ENCODE measurements at places on chromosomes 2 and 18. TPM values are rescaled to one million over a fixed set of nuclear protein-coding genes. Genes with fewer than 3 reads are reported as not detected.

PTRHD1 gene
- total RNA-seq: 42.5 TPM

TMEM247 gene
- not detected for total RNA-seq

INHA gene
- total RNA-seq: not detected

GNLY gene
- not detected for total RNA-seq

CUL3 gene
- 37.3 TPM for total RNA-seq

REG1B gene
- not detected for total RNA-seq

IER3IP1 gene
- 36.2 TPM for total RNA-seq

ZCCHC2 gene
- total RNA-seq: 14.6 TPM

RAD51AP2 gene
- not detected for total RNA-seq

DNA sequence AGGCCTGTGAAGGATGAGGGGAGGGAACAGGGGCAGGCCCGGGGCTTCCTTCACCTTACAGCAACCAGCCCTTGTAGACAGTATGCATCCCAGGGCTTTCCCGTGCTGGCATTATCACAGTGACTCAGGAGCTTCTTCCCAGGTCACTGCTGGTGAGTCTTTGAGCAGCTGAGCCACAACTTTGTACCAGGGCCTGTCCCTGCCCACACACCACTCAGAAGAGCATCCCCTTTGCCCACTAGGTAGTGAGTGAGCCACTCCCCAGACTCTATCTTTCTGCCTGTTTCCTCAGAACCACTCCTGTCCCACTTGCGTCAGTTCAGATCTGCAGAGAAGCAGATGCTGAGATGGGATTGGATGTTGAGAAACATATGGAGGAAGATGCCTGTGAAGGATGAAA lies 69.6 kb upstream of the ALPP start:
- no peak for DNase-seq

GRCh38 chr2:209321076-209321475 lies 102.8 kb upstream of the MAP2 start:
- no peak for DNase-seq

GRCh38 chr2:221606424-221606823 lies 34.3 kb upstream of the EPHA4 start:
- DNase-seq: no peak

- no peak for DNase-seq
Observed at GRCh38 chr18:44733754-44734465, 53.2 kb downstream of the SETBP1 start.

DNA sequence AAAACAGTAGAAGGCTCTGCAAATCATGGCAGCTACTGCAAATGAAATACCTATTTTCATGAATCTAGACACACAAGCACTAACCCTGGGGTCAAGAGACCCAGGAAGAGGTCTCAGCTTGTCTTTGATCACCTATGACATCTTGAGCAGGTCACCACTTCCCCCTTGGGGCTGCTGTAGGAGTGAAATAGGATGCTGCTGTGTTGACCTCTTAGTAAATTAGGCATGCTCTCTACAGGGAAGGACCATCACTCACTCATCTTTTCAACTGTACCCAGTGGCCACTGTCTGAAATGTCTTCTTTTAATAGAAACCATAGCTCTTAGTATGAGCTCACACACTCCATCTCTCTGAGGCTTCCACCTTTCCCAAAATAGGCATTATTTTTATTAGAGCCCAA lies 83.8 kb downstream of the NCK2 start:
- DNase-seq: no peak

DNA sequence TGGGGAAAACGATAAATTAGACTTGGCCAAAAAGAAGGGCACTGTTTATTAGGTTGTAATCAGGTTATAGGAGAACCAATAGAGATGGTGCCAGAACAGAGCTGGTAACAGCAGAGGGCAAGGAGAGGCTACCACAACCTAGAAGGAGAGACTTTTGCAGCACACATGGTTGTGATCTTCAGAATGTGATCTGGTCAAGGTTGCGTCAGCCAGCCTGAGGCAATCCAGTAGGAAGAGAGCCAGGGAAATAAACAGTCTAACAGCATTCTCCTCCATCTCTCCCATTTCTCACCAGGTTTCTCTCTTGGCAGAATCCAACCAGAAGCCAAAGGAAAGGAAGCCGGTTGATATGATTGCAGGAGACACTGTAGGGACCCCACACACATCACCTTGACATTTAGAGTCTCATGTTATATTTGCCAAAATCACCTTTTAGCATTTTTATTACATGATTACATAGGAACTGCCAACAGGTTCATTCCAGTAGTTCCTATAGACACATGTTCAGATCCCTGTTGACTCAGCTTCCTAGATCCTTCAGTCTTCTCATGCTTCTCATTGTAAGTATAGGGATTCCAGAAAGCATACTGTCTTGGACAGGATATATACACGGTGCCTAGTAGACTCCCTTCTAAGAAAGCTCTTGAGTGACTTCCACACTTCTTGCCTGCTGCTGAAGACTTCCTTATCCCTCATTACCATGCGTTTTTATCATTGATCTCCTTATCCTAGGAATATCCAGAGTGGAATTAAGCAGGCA lies 17.6 kb upstream of the SPATS2L start:
- no peak for DNase-seq

- no peak for DNase-seq
Observed at GRCh38 chr2:40242315-40242714, 209.6 kb downstream of the SLC8A1 start.

DNA sequence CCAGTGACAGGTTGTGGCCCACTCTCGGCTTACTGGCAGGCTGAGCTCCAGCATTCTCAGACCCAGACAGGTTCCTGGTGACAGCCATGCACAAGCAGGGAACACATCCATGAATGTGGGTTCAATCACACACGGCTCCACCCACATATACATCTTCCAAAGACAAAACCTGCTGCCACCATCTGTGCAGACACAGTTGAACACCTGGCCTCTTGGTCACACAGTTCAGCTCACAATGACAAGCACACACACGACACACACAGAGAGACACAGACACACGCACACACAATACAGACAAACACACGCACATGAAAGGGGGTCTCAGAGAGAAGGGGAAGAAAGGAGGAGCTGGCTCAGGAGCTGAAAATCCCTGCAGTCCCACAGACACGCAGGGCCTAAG lies 32.1 kb upstream of the PTMA start:
- DNase-seq: no peak

GRCh38 chr2:168210895-168211570 lies 36.4 kb downstream of the STK39 start:
- DNase-seq: peak; percentile 47

Data from lung microvascular endothelial cell (primary cell).